Right renal pelvis (tissue), 4 donors: ENCODE measurements at places on chromosomes 7 and 10. TPM values are rescaled to one million over a fixed set of nuclear protein-coding genes. Genes with fewer than 3 reads are reported as not detected.

DNA sequence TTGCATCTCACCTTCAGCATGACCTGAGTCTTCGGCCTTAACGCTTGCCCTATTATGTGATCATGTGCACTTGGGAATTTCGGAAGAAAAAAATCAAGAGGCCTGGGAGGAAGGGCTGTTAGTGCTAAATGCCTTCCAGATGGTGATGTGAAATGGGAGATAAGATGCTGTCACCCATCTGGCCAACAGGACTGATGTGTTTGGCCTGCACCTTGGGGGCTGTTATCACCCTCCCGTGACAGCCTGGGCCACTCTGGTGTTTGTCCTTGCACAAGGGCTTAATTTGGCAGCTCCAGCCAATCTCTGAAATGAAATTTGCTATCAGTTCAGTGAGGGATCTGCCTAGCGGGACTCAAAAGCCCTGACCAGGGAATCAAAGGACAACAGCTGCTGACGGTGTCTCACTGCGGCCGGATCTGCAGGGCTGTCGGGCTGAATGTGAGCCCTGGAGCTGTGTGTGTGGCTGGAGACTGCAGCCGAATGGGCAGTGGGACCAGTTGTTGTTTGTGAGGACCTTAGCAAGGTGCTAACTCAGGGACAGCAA, 131.4 kb upstream of the BTBD16 start:
- DNase-seq: no peak

GRCh38 chr10:16986082-16986405, 143.6 kb downstream of the CUBN start:
- DNase-seq: no peak

GRCh38 chr7:50335795-50336754, 31.6 kb downstream of the IKZF1 start:
- no peak for DNase-seq

DNA sequence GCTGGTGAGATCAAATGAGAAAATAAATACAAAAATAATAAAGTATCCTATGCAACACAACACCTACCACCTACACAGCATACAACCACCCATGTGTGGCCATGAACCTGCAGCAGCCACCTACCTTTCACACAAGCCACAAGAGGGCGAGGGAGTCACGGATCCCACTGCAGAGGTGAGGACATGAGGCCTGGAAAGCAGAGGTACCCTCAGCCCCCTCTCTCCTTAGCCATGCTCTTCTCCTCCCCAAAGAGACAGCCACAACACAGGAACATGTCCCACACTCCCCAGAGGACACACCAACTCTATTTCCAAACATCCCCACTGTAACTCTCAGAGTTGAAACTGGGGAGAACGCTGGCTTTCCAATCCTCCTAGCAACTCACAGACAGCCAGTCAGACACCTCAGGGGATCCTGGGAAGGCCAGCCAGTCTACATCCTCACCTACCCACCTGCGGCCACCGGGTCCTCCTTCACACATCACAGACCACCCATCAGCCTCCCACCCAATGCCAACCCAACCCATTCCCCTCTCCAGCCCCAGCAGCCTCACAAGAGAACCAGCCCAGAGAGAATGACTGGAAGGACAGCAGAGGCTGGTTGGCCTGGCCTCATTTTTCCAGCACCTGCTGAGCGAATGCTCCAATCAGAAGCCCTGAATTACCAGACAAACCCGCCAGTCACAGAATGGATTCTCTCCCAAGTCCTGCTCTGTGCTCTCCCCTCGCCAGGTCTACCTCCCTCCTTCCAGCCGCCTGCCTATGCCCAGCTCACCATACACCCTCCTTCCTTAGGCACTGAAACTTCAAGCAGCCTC, 18.4 kb downstream of the DLG5 start:
- no peak for DNase-seq

GRCh38 chr7:40583667-40584444, 449.1 kb downstream of the SUGCT start:
- no peak for DNase-seq

DNA sequence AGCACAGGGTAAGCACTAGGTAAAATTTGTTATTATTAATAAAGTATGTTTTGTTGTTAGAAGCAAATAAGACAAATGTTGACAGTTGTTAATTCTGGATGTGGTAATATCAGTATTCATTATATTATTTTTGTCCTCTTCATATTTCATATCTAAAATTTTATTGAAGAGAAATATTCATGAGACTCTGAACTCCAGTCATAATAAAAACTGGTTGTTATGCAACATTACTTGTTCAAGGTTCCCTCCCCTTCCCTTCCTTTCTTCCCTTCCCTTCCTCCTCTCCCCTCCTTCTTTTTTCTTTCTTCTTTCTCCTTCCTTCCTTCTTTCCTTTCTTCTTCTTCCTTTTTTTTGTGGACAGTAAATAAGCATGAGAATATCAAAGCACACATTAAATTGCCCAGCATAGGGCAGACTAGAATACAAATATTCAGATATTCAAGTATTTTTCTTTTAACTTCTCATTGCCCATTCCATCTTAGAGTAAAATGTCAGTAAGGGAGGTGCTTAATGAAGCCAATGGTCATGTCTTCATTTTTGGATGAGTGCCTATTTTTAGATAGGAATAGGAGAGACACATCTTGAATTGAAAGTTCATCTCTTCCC, 245.0 kb downstream of the INHBA start:
- DNase-seq: no peak

DNA sequence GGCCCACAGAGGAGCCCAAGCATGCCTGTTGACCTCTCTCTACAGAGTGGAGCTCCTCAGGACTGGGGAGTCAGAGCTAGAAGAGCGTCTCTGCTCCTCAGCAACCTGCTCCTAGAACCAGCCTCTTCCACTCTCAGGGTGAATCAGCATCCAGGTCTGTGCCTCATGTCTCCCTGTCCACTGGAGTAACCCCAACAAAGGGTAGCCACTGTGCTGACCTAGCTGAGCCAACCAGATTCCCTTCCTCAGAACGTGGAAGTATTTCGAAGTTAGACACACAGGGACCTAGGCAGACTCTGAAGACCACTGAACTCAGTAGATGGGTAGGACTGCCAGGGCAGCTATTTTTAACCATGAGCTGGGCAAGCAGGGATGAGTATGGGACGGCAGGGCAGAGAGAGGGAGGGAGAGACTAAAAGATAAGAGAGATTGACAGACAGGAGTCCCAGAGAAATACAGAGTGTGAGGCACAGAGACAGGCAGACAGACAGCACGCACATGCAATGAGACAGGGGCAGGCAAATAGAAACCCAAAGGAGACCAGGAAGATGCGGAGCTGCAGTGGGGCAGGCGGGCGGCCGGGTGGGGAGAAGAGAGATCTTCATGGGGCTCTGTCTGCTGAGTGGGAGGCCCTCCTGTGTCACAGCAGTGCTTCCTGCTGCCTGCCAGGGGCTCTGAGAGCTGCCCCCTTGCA, 56.7 kb downstream of the OSBPL3 start:
- no peak for DNase-seq

GRCh38 chr10:76649723-76650127, 987.9 kb downstream of the KCNMA1 start:
- no peak for DNase-seq

DNA sequence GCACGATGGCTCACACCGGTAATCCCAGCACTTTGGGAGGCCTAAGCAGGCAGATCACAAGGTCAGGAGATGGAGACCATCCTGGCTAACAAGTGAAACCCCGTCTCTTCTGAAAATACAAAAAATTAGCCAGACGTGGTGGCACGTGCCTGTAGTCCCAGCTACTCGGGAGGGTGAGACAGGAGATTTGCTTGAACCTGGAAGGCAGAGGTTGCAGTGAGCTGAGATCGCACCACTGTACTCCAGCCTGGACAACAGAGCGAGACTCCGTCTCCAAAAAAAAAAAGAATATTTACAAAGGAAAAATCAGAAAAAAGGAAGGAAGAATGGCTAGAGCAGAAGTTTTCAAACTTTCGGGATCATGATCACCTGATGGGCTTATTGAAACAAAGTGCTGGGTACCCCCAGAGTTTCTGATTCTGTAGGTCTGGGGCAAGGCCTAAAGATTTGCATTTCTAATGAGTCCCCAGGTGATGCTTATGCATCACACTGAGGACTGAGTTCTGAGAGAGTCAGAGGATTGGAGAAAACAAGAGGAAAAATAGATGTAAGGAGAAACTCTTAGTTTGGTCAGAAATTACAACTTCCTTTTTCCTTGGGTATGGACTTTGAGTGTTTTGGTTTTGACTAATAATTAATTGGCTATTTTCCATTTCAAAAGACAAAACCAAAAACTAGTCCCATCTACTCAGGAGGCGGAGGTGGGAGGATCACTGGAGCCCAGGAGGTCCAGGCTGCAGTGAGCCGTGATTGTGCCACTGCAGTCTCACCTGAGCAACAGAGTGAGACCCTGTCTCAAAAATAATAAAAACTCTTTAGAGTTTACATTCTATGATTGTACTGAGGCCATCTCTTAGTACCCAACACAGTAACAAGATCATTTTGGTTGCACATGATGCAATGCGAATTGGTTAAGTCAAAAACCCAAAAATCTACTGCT, 14.4 kb downstream of the MARCHF5 start:
- DNase-seq: no peak

- no peak for DNase-seq
Measured at GRCh38 chr7:116788572-116789197, 73.7 kb upstream of the CAPZA2 start.

SPAM1 gene
- not detected for polyA plus RNA-seq

LIPF gene
- polyA plus RNA-seq: 0.42 TPM

SLC26A3 gene
- polyA plus RNA-seq: 0.35 TPM

OR2A7 gene
- polyA plus RNA-seq: 15.2 TPM
